ENCODE measurements at places on chromosomes 3 and 15.

DNA sequence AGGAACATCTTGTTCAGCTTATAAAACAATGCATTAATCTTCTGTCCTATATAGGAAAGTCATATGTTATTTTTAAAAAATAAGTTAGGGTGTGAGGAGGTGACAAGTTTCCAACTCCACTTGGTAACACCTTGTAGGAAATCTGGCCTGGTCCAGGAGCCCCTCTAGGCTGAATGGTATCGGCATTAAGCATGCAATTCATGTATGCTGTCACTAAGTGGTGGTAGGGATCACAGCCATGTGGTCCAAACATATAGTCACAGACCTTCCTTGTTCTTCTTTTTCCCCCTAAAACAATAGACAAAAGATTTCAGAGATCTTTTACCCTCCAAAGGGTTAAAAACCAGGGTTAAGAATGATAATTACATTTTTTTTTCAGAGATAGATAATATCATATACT, 4.2 kb upstream of the APBA2 start:
- DNase-seq: no peak

GRCh38 chr3:138034918-138035317, 25.0 kb downstream of the CLDN18 start:
- no peak for DNase-seq

GRCh38 chr3:46168583-46169345, 39.3 kb downstream of the CCR1 start:
- no peak for DNase-seq

DNA sequence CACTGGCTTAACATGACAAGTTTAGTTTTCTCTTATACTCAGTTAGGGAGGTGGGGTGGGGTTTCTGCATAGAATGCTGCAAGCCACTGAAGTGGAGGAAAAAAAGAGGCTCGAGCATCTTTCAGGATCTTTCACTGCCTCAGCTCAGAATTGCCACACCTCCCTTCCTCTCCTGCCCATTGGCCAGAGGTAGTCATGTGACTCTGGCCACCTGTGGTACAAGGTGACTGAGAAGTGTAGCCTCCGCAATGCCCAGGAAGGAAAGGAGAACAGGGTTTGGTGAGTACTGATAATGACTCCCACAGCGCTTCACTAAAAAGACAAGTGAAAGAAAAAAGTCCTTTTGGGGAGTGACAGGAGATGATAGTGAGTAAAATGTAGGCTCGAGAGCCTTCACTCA, 124.3 kb upstream of the TRIM42 start:
- DNase-seq: no peak

DNA sequence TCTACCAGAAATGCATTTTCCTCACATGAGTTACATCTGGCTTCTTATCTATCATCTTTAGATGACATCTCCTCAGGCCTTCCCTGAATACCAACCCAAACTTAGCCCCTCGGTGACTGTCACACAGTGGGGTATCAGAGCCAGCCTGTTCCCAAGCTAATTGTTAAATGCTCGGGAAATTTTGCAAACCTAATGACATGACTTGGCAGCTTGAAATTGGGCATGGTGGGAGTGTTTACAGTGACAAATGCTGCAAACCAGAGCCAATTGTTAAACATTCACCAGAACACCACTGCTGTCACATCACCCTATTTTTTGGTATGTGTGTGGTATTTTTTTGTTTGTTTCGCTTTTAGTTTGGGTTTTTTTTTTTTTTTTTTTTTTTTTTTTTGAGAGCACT, 130.8 kb downstream of the HCN4 start:
- no peak for DNase-seq

Measured in neural progenitor cell (in vitro differentiated cells).